ENCODE measurements at places on chromosomes 5 and 9. TPM values are rescaled to one million over a fixed set of nuclear protein-coding genes. Genes with fewer than 3 reads are reported as not detected.

- H3K27me3 ChIP-seq = peaks cover 1% of the 10 kb centered on the region
- H3K4me1 ChIP-seq = no peaks in the 10 kb centered on the region
- DNase-seq = no peak
- H3K27ac ChIP-seq = no peak overlapping the region
- H3K36me3 ChIP-seq = no peaks in the 10 kb centered on the region
- no peak overlapping the region for H3K4me3 ChIP-seq
Observed at GRCh38 chr9:119934497-119934896, 565.3 kb upstream of the BRINP1 start.

GRCh38 chr9:109972026-109972882 lies 192.3 kb downstream of the PALM2AKAP2 start:
- H3K4me3 ChIP-seq = no peak overlapping the region
- H3K27ac ChIP-seq = peak overlapping the region; percentile 4
- peak; percentile 56 for DNase-seq
- no peaks in the 10 kb centered on the region for H3K27me3 ChIP-seq
- H3K36me3 ChIP-seq = no peaks in the 10 kb centered on the region
- H3K4me1 ChIP-seq = peaks cover 86% of the 10 kb centered on the region

GRCh38 chr5:38151878-38152277 lies 106.5 kb upstream of the EGFLAM start:
- no peak for DNase-seq
- H3K4me3 ChIP-seq = no peak overlapping the region
- peaks cover 20% of the 10 kb centered on the region for H3K27me3 ChIP-seq
- no peak overlapping the region for H3K27ac ChIP-seq
- H3K36me3 ChIP-seq = no peaks in the 10 kb centered on the region

DNA sequence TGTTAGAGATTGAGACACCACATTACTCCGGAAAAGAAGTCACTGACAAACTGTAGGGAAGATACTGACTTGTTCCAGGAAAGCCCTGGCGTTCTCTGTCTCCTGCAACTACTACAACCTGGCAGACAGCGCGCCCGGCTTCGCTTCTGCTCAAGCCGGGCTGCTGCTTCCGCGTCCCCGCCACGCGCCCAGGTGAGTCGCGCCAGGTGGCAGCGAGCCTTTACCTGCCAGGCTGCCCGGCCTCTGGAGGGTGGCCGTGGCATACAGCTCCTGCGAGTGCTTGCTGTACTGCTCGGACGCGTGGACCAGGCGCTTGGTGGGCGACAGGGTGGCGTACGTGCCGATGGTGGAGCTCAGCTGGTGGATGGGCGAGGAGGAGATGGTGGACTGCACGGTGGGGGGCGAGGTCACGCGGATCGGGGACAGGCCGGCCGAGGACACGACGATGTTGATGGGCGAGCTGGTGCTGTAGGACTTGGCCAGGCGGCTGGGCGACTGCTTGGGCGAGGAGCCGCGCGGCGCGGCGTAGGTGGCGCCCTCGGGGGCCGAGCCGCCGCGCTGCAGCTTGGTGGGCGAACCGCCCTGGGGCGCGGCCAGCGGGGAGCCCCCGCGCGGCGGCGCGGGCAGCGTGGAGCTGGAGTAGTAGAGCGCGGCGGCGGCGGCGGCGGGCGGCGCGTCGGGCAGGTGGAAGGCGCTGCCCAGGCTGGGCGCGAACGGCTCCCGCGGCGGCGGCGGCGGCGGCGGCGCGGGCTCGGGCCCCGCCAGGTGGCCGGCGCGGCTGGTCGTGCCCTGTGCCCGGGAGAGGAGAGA lies 519.6 kb downstream of the CTNND2 start:
- H3K36me3 ChIP-seq = no peaks in the 10 kb centered on the region
- peaks cover 16% of the 10 kb centered on the region for H3K4me1 ChIP-seq
- peaks cover 58% of the 10 kb centered on the region for H3K27me3 ChIP-seq
- no peak for DNase-seq
- no peak overlapping the region for H3K27ac ChIP-seq

- H3K27ac ChIP-seq = no peak overlapping the region
- H3K4me1 ChIP-seq = peaks cover 29% of the 10 kb centered on the region
- no peak overlapping the region for H3K4me3 ChIP-seq
- DNase-seq = peak; percentile 52
- peaks cover 4% of the 10 kb centered on the region for H3K27me3 ChIP-seq
Observed at GRCh38 chr5:132526290-132526973, 16.9 kb downstream of the IL5 start.

GRCh38 chr5:65818592-65818991 lies 96.6 kb downstream of the NLN start:
- H3K27me3 ChIP-seq = no peaks in the 10 kb centered on the region
- H3K36me3 ChIP-seq = peaks cover 26% of the 10 kb centered on the region
- DNase-seq = no peak
- H3K27ac ChIP-seq = no peak overlapping the region

GRCh38 chr5:36359267-36359666 lies 57.6 kb upstream of the RANBP3L start:
- H3K4me3 ChIP-seq = no peak overlapping the region
- no peak overlapping the region for H3K27ac ChIP-seq
- DNase-seq = no peak
- no peaks in the 10 kb centered on the region for H3K36me3 ChIP-seq
- no peaks in the 10 kb centered on the region for H3K27me3 ChIP-seq
- no peaks in the 10 kb centered on the region for H3K4me1 ChIP-seq

DNA sequence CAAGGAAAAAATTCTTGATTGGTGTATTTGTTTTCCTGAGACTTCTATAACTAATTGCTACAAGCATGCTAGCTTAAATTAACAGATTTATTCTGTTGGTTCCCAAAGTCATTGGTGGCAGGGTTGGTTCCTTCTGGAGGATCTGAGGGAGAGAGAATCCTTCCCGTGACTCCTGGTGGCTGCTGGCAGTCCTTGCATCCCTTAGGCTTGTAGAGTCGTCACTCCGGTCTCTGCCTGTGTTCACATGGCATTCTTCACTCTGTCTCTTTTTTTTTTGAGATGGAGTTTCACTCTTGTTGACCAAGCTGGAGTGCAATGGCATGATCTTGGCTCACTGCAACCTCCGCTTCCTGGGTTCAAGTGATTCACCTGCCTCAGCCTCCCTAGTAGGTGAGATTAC lies 5.3 kb downstream of the CDK9 start:
- no peaks in the 10 kb centered on the region for H3K27me3 ChIP-seq
- no peak for DNase-seq
- no peak overlapping the region for H3K27ac ChIP-seq
- peaks cover 37% of the 10 kb centered on the region for H3K4me1 ChIP-seq

GRCh38 chr9:109935406-109936087 lies 155.5 kb downstream of the PALM2AKAP2 start:
- H3K4me1 ChIP-seq = peaks cover 42% of the 10 kb centered on the region
- peak overlapping the region; percentile 73 for H3K27ac ChIP-seq

- no peaks in the 10 kb centered on the region for H3K27me3 ChIP-seq
- peaks cover 6% of the 10 kb centered on the region for H3K4me1 ChIP-seq
- no peak overlapping the region for H3K4me3 ChIP-seq
- no peak overlapping the region for H3K27ac ChIP-seq
Observed at GRCh38 chr5:149857499-149857898, 87.1 kb downstream of the PDE6A start.

DNA sequence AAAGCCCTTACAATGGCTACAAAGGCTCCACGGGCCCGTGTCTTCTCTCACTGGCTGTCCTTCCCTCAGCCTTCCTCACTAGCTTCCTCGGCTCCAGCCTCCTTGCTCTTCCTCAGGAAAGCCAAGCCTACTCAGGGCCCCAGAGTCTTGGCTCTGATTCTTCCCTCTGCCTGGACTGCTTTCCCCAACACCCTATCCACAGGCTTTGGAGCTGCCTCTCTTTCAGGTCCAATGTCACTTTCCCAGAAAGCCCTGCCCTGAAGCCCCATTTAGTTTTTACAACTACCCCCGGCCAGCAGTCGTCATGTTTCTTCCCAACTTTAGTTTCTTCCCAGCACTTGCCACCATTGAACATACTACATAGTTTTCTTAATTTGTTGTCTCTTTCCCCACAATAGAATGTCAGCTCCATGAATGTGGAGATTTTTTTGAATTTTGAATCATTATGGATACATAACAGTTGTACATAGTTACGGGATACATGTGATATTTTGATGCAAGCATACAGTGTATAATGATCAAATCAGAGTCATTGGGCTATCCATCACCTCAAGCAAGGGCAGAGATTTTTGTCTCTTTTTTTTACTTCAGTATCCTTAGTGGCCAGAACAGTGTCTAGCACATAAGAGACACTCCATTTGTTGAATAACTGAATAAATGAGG lies 17.5 kb upstream of the TOMM5 start:
- no peaks in the 10 kb centered on the region for H3K36me3 ChIP-seq
- peaks cover 3% of the 10 kb centered on the region for H3K27me3 ChIP-seq
- H3K4me3 ChIP-seq = no peak overlapping the region
- DNase-seq = no peak

GRCh38 chr9:96376891-96377874 lies 6.3 kb downstream of the SLC35D2 start:
- H3K27ac ChIP-seq = no peak overlapping the region
- no peaks in the 10 kb centered on the region for H3K36me3 ChIP-seq
- H3K4me1 ChIP-seq = peaks cover 7% of the 10 kb centered on the region
- H3K4me3 ChIP-seq = no peak overlapping the region
- no peaks in the 10 kb centered on the region for H3K27me3 ChIP-seq

DNA sequence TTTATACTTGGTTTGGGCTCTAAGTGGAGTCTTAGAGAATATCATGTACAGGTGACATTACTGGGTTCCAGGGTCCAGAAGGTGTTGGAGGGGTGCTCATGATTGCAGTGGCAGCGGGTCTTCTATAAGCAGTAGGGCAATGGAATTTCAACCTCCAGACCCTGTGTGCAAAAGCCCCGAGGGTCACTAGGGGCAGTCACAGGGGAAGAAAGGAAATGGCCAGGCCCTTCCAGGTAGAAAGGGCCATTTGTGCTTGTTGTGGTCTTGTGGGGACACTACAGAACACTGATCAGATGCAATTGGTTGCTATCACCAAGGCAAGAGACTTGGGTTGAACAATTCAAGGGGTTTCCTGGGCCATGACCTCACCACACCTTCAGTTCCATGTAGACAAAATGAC lies 283.4 kb downstream of the GADD45G start:
- H3K27me3 ChIP-seq = no peaks in the 10 kb centered on the region
- H3K4me1 ChIP-seq = no peaks in the 10 kb centered on the region
- no peak overlapping the region for H3K27ac ChIP-seq
- no peaks in the 10 kb centered on the region for H3K36me3 ChIP-seq

- H3K4me3 ChIP-seq = no peak overlapping the region
- no peak overlapping the region for H3K27ac ChIP-seq
- no peaks in the 10 kb centered on the region for H3K27me3 ChIP-seq
- no peaks in the 10 kb centered on the region for H3K36me3 ChIP-seq
Observed at GRCh38 chr9:4095484-4095883, 204.4 kb downstream of the GLIS3 start.

GRCh38 chr9:121179930-121180681 lies 21.6 kb downstream of the RAB14 start:
- no peak overlapping the region for H3K4me3 ChIP-seq
- H3K4me1 ChIP-seq = peaks cover 34% of the 10 kb centered on the region
- H3K36me3 ChIP-seq = peaks cover 31% of the 10 kb centered on the region
- DNase-seq = no peak
- no peaks in the 10 kb centered on the region for H3K27me3 ChIP-seq

DNA sequence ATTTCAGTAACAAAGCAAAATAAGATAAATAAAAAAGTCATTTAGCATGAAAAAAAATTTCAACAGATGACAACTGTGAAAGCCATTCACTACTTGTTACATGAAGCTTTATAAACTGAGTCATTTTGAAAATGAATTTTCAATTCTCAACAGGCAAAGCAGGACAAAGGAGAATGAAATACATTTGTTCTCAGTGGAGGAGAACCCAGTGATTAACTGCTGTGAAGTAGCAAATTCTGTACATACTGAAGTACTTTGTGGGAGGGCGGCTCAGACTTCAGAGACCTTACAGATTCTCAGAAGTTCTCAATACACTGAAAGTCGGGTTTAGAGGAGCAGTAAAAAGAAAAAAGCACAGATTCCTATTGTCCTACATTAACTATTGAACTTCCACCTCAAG lies 21.7 kb downstream of the SKIC3 start:
- no peak for DNase-seq
- H3K4me1 ChIP-seq = peaks cover 22% of the 10 kb centered on the region
- H3K27me3 ChIP-seq = no peaks in the 10 kb centered on the region
- no peak overlapping the region for H3K27ac ChIP-seq

DNA sequence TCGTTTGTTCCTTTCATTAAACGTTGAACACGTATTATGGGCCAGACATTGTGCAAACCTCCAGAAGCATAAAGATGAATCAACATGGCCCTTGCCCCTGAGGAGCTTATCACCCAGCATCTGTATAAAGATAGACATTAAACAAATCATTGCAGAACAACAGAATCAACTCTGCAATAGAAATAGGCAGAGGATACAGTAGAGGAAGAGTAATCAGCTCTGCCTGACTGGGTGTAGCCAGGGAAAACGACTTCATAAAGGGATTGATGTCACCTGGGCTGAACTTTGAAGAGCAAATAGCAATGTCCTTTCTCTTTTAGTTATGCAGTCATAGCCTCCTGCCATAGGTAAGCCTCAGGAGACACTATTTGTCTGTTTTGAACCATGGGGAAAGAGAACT lies 13.4 kb downstream of the RGS7BP start:
- no peaks in the 10 kb centered on the region for H3K36me3 ChIP-seq
- H3K27me3 ChIP-seq = no peaks in the 10 kb centered on the region
- H3K4me3 ChIP-seq = no peak overlapping the region
- H3K27ac ChIP-seq = no peak overlapping the region
- DNase-seq = no peak

GRCh38 chr9:84123648-84124406 lies 143.2 kb downstream of the RMI1 start:
- no peak overlapping the region for H3K27ac ChIP-seq
- no peaks in the 10 kb centered on the region for H3K4me1 ChIP-seq
- H3K36me3 ChIP-seq = no peaks in the 10 kb centered on the region
- peaks cover 21% of the 10 kb centered on the region for H3K27me3 ChIP-seq

DNA sequence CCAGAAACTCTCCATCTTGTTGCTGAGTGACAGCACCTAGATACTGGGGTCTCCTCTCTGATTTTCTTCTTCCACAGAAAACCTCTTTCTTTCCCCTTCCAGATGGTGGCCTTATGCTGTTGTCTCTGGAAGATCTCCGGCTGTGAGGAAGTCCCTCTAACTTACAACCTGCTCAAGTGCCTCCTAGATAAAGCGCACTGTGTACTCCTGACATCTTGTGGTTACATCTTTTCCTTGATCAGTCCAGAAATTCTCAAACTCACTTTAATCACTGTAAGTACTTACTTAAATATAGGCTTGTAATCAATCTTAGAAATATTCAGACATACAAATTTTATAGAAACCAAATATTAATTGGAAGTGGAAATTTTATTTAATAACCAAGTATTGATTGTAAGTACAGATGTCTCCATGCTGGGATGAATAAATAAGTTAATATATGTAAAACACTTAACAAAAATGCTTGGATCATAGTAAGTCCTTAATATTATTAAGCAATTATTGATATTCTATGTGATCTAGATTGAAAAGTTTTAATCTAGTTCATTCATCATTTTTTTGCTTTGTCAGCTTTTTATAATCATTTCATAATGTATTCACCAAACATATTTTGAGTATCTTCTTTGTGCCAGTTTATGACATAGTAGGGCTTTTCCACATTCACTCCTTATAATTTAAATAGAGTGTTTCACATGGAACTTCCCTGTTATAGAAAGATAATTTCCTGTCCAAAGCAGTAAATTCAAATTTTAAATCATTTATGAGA lies 1381.4 kb upstream of the CDH6 start:
- H3K36me3 ChIP-seq = no peaks in the 10 kb centered on the region
- H3K4me3 ChIP-seq = no peak overlapping the region
- H3K27ac ChIP-seq = no peak overlapping the region
- H3K27me3 ChIP-seq = no peaks in the 10 kb centered on the region
- H3K4me1 ChIP-seq = no peaks in the 10 kb centered on the region

Gene SLC22A4
- total RNA-seq = 1.9 TPM

Gene ASPN
- not detected for total RNA-seq

Gene MYMK
- not detected for total RNA-seq

Gene ECM2
- not detected for total RNA-seq

Gene RFESD
- total RNA-seq = 9.1 TPM

Gene TLN1
- total RNA-seq = 190 TPM

Gene LTC4S
- not detected for total RNA-seq

Gene NEUROG1
- not detected for total RNA-seq

Gene RORB
- total RNA-seq = 0.02 TPM

Gene PPP3R2
- not detected for total RNA-seq

Gene HTR1A
- total RNA-seq = not detected

Gene CORO2A
- 8.1 TPM for total RNA-seq

Measured in activated naive CD4-positive, alpha-beta T cell treated with anti-CD3 and anti-CD28 coated beads for 36 hours (primary cell).